MCF 10A (cell line): ENCODE measurements at places on chromosomes 7 and 10.

DNA sequence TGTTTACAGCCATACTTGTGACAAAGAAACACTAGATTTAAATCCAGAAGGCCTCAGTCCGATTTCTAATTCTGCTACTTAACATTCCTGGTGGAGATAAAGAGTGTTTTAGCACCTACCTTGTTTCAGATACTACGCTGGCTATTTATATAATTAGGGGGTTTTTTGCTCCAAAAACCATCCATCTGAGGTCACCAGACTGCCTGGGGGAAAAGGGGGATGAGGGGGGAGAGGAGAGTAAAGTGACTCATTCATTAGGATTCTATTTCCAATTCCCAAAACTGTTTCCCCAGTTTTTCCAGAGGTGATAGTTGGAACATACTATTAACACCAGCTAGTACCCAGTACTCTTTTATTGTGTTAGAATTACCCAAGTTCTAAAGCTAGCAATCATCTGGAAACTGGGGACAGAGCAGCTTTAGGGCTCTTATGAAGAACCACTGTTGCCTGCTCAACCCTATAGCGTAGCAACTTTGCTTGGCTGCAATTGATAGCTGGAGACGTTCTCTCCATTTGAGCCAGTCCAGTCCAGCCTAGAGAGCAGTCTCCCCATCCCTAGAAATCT is 6.6 kb downstream of the GCC1 start:
- no peak for DNase-seq

DNA sequence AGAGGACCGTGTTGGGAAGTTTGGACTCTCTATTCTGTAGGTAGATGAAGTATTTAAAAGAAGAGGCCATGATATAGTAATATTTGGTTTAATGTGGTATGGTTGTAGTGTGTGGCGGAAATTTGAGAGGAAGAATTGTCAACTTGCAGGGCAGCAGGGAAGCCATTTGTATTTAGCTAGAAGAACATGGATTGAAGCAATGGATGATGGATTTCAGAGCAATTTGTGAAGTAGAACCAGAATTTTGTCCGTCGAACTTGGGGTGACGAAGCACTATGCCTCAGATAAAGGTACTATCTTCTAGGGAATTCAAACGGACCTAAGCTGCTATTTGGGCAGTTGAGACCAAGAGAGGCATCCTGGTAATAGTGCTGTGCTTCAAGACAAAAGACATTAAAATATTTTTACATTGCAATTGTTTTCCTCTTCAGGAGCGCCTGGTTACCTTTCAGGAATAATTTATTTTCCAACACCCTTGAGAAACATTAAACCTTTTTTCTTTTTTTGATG is 615 bp upstream of the WBP1L start:
- DNase-seq, result no peak

DNA sequence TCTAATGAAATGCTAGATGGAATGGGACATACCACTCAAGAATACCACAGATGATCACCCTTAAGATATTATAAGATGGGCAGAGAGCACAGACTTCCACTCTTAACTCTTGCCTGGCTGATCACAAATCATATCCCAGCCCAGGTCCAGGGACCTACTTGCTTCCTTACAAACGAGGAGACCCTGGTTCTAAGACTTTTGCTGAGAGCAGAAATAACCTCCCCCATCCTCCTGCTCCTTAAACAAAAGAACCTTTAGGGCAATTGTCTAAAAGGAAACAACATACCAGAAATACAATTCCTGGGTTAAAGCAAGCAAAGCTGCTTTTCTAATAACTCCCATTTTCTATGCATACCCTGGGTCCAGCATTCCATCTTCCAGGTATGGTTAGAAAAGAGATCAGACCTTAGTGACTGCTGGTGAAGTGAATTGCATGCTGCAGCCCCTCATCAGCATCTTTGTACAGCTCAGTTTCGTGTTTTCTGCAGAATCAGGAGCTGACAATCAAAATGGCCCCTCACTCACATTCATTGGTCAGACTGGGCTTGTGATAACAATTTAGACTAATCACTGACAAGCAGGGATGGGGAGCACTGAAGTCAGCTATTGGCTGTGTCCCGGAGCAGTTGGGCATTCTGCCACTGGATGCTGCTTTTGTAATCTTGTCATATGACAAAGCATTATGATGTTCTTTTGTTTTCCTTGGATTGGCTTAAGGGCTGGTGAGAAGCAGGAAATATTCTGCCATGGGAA is 14.6 kb downstream of the IFIT3 start:
- peak; percentile 81 for DNase-seq

- DNase-seq, result no peak
Observed at GRCh38 chr10:64345856-64346255, 824.7 kb downstream of the REEP3 start.

GRCh38 chr7:14596421-14596820 is 306.1 kb downstream of the DGKB start:
- DNase-seq, result peak; percentile 5

DNA sequence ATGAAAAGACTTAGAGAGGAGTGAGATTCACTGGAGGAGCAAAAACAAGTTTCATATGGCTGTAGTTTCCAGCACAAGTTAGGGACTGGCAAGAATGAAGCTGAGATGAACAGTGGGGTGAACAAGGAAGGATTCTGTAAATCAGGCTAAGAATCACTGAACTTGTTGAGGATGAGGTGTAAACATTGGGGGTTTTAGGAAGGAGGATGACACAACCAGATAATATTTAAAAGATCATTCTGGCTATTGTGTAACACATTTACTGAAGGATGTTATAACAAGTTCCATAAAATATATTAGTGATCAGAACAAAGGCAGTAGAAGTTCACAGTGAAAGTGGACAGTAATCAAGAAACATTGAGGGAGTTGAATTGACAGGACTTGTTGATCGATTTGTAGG is 68.9 kb downstream of the CD36 start:
- DNase-seq, result no peak

GRCh38 chr7:139424004-139424403 is 59.5 kb downstream of the KLRG2 start:
- no peak for DNase-seq

GRCh38 chr7:102258749-102259107 is 27.9 kb upstream of the SH2B2 start:
- DNase-seq, result no peak

GRCh38 chr10:87716348-87716670 is 56.6 kb downstream of the PAPSS2 start:
- DNase-seq, result no peak

GRCh38 chr10:58903071-58903470 is 273.4 kb upstream of the PHYHIPL start:
- no peak for DNase-seq

DNA sequence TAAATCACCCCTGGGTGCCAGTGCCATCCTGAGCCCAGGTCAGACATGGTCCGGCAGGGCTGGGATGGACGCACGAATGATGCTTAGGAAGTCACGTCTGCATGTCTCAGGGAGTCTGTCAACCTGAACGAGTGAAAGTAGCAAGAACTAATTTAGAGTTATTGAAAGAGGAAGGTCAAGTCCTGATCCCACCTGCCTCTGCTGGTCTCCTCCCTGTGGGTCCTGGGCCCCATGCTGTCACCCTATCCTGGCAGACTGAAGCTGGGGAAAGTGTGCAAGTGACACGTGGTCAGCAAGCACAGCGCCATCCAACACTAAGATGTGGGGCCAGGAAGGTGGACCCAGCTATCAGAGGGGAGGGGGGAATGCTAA is 26.1 kb upstream of the GRID1 start:
- DNase-seq, result no peak

- DNase-seq, result no peak
Observed at GRCh38 chr10:124746992-124747391, 2.8 kb upstream of the FAM53B start.

DNA sequence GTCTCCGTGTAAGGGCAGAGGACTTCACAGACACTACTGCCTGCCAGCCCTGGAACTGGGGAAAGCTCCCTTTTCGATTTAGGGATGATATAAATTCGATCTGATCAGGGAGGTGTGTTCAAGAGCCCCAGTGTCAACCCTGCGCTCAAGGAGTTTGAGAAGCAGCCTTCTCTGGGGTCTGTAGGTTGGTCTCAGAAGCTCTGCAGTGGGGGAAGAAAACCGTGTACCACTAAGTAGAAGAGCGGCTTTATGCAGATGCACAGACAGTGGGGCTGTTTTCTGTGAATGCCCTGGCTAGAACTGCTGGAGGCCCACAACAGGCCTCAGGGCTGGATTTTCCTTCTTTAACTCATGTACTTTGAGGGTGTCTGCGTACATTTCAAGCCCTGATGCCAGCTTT is 6.3 kb upstream of the TBX20 start:
- no peak for DNase-seq

DNA sequence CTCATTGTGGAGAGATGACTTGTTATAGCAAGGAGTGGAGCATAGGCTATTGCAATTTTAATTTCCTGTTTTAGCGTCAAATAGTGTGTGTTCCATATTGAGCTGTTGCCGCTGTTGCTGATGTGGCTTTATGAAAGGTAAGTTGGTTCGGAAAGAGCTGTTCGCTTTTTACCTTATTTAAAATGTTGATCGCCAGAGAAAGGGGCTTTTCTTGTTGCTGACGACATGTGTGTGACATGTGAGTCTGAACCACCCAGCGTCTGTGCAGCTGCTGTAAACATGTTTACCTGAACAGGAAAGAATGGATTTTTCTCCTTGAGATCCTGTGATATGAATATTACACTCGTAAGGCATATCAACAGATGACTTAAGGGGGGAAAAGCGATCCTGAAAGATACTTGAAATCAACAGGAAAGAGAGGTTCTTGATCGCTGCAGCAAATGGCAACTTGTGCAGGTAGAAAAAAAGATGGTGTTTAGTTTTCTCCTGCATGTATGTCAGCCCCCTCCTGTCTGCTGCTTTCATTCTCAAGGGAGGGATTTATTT is 2.5 kb downstream of the ZEB1 start:
- DNase-seq, result no peak

DNA sequence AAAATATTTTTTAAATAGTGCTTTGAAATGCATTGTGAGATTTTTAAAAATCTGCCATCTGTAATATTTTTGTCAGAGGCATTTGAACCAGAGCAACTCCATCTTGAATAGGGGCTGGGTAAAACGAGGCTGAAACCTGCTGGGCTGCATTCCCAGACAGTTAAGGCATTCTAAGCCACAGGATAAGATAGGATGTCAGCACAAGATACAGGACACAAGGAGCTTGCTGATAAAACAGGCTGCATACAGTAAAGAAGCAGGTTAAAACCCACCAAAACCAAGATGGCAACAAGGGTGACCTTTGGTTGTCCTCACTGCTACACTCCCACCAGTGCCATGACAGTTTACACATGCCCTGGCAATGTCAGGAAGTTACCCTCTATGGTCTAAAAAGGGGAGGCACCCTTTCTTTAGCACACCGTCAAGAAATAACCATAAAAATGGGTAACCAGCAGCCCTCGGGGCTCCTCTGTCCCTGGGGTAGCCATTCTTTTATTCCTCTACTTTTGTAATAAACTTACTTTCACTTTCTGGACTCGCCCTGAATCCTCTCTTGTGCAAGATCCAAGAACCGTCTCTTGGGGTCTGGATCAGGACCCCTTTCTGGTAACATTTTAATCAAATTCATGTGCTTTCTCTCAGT is 273.7 kb downstream of the SEMA3D start:
- no peak for DNase-seq

GRCh38 chr7:4045450-4045849 is 636.6 kb upstream of the FOXK1 start:
- DNase-seq, result no peak

GRCh38 chr7:35792873-35793489 is 7.9 kb upstream of the SEPTIN7 start:
- DNase-seq, result no peak

- DNase-seq, result no peak
Observed at GRCh38 chr10:131446171-131446570, 134.7 kb upstream of the TCERG1L start.

DNA sequence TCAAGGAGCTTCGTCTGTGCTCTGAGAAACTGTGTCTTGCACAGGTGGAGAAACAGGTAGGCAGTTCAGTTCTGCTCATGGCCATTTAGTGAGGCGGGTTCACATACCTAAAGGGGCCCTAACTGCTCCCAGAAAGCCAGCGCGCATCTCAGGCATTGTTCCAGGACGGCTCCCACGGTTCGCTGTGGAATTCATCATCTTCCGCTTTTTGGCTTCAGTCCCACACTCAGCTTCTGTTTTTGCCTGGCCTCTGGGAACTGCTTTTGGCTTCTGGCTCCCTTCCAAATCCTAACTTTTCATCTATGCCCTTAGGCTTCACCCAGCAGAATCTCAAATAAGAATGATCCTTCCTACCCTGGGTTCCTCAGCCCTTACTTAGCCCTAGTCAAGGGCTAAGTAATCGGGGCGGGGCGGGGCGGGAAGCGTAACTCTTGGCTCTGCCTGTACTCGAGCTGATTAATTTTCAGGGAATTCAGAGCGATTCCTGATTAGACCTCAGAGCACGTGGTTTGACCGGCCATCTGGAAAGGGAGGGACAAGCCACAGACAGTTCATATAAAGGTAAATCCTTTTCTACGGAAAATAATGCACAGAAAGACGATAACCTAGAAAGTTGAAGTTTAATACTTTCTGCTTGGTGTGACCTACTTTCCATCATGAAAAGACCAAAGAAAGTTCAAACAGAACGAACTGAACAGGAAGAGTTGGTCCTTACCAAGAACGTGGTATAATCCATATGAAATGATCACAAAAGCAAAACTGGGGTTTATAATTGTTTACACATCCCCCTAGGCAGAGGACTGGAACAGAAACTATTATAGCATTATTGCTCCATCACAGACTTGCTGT is 105.7 kb downstream of the ST8SIA6 start:
- peak; percentile 96 for DNase-seq

DNA sequence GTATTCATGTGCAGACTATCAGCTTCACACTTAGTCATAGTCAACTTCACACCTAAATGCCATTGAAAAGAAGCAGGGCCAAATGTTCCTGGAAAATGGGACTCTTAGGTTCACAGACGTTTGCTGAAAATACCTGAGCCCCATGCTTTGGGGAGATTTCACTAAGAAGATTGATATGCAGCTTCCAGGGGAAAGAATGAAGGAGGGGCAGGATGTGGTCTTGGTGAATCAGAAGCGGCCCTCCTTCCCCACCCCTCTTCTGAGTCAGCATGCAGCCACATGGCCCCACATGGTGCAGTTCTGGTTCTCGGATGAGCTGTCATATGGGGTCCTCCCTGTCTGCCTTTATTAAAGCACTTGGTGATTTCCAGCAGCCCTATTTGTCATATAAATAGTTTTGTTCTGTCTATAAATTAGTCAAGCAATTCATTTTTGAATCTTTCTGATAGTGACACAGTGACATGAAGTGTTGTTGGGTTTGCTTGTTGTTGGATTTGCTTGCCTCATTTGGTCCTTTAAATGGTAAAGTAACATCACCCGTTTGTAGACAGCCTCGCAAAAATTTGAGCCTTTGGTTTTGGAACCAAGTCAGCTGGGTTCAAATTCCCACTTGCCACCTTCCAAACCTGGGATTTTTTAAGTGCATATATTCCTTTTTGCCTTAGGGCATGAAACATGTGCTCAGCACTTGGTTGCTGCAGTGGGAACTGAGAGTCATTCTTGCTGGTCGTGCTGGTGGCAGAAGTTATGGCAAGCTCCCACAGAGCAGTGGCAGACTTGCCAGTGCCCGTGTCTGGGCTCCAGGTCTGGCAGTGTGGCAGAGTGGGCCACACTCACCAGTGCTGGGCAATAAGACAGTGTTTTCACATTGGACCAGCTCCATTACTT is 68.1 kb upstream of the CDK6 start:
- peak; percentile 91 for DNase-seq
